ENCODE measurements at places on chromosomes 7 and 10. TPM values are rescaled to one million over a fixed set of nuclear protein-coding genes. Genes with fewer than 3 reads are reported as not detected.

Gene ZNF107
- 18.4 TPM for total RNA-seq

Gene SNX10
- 56.2 TPM for total RNA-seq

Gene SPDYE1
- total RNA-seq: not detected

Gene INHBA
- total RNA-seq: not detected

Gene NDUFB2
- 205 TPM for total RNA-seq

Gene CCL24
- not detected for total RNA-seq

Gene FXYD4
- 0.30 TPM for total RNA-seq

Gene OR13A1
- not detected for total RNA-seq

Gene C10orf105
- 0.61 TPM for total RNA-seq

Gene ZP3
- total RNA-seq: 3.3 TPM

Gene WDFY4
- total RNA-seq: 1.0 TPM

Gene GSDME
- total RNA-seq: 2.3 TPM

Gene CPVL
- 0.41 TPM for total RNA-seq

Gene PPP1R9A
- total RNA-seq: not detected

Gene BMPER
- not detected for total RNA-seq

Gene CUBN
- 0.89 TPM for total RNA-seq

Gene DUSP5
- total RNA-seq: 24.7 TPM

Gene FZD1
- total RNA-seq: 0.66 TPM

Gene MRLN
- not detected for total RNA-seq

Gene TMEM130
- not detected for total RNA-seq

Gene BTBD16
- total RNA-seq: not detected

Gene NPC1L1
- total RNA-seq: not detected

Gene FAM171A1
- 3.9 TPM for total RNA-seq

Gene PAPOLB
- not detected for total RNA-seq

Gene TRPV6
- not detected for total RNA-seq

Gene LRIT1
- total RNA-seq: not detected

Gene AKR1B15
- total RNA-seq: not detected

Gene CDC14C
- total RNA-seq: not detected

Gene PCLO
- total RNA-seq: not detected

Gene AS3MT
- total RNA-seq: 0.36 TPM

Gene ICA1
- 1.3 TPM for total RNA-seq

Gene CALHM1
- 0.25 TPM for total RNA-seq

Gene MMP21
- 0.09 TPM for total RNA-seq

Gene GRM8
- total RNA-seq: not detected

Gene IGF2BP3
- 15.0 TPM for total RNA-seq

Gene SEMA3D
- not detected for total RNA-seq

Gene PDGFA
- total RNA-seq: 1.6 TPM

Gene HOXA3
- total RNA-seq: not detected

Gene MEOX2
- total RNA-seq: not detected

Gene HSPA12A
- 0.02 TPM for total RNA-seq

Gene BAIAP2L1
- total RNA-seq: 1.1 TPM

Gene GPC2
- total RNA-seq: 8.5 TPM

Gene NUP205
- total RNA-seq: 101 TPM

Gene EIF5AL1
- total RNA-seq: 0.20 TPM

Gene LIPN
- not detected for total RNA-seq

Gene HMX3
- total RNA-seq: not detected

Measured in T-helper 2 cell treated with Interferon-gamma antibody and Interleukin-4, amounts not matched to agents 100 ng/mL and 5 ng/mL, for 36 hours (primary cell).